ENCODE measurements at places on chromosomes 5 and 9.
A peak's percentile ranks its signal among the peaks of the same experiment; 100 is the strongest.

GRCh38 chr5:142609142-142609541 is 76.7 kb downstream of the FGF1 start:
- no peak for DNase-seq

- DNase-seq, result no peak
These were observed 39.6 kb downstream of the PDE6A start for GRCh38 chr5:149904977-149905376.

DNA sequence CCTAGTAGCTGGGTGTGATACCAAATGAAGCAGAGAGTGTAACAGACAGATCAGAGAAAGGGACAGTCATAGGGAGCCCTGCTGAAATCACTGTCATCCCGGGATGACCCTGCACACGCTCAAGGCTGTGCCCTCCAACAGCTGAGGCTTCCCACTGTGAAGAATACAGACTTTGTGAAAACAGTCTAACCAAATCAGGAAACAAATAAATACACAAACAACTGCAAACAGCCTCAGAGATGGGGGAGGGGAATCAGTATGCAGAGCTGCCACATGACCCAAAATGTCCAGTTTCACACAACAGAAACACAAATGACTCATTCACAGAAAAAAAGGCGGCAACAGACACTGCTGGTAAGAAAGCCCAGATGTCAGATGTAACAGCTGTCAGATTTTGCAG is 101.9 kb downstream of the ADAMTS2 start:
- no peak for DNase-seq

DNA sequence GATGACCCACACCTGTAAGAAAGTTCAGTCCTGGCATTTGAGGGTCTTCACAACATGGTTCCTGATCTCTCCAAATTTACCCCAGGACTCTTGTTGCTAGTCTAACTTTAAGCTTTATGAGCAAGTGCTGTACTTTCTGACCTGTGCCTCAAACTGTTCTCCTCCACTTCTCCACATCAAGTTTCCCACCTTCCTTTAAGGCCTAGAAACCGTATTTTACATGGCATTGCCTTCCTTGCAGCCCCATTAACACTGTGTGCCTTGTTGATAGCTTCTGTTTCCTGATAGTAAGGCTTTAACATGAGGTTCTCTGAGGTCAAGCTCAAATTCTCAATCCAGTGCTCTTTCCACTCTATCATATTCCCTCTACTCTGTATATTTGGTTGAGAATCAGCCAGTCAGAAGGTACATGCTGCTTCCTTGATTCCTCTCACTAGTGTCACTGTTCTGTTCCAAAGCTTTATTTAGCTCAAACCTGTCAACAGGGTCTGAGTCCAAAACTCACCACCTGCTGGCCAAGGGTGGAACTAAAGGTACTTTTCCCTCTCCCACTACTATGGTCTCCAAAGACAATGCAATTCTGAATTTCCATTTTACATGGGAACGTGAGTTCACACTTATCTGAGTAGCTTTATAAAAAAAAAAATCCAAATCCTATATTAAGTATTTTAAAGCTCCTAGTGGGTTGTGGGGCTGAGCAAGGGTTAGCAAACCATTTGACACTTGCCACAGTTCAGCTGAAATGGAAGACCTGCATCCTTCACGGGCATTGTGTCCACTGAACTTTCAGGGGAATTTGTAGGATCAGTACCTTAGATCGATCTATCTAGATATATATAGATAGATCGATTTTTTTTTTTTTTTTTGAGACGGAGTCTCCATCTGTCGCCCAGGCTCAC is 21.1 kb downstream of the VCP start:
- DNase-seq, result peak; percentile 45

All from NCI-H1694 treated with DMSO at 0.1 percent for 48 hours (cell line).